ENCODE measurements at places on chromosomes 6 and 20.

- no peak for DNase-seq
Measured at GRCh38 chr20:44031781-44032582, 117.3 kb downstream of the TOX2 start.

DNA sequence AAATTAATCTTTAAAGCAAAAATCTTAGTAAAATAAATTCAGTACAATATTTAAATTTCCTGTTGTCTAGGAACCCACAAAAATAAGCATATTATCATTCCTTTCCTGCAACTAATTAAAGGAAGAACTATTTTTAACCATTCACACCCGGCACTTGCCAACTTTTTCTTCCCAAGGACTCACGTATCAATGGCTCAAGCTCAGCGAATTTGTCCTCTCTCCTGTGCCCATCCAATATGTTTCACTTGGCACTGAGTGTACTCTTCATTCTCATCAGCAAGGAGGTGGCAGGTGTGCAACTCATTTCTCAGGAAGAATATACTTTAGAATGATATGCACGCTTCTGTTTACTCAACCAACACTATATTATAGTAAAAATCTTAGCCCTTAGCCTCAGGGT lies 419.4 kb downstream of the C6orf118 start:
- no peak for DNase-seq

- DNase-seq: no peak
Measured at GRCh38 chr20:51118216-51118615, 95.3 kb upstream of the KCNG1 start.

GRCh38 chr20:43450841-43451799 lies 6.6 kb upstream of the SRSF6 start:
- DNase-seq: no peak

DNA sequence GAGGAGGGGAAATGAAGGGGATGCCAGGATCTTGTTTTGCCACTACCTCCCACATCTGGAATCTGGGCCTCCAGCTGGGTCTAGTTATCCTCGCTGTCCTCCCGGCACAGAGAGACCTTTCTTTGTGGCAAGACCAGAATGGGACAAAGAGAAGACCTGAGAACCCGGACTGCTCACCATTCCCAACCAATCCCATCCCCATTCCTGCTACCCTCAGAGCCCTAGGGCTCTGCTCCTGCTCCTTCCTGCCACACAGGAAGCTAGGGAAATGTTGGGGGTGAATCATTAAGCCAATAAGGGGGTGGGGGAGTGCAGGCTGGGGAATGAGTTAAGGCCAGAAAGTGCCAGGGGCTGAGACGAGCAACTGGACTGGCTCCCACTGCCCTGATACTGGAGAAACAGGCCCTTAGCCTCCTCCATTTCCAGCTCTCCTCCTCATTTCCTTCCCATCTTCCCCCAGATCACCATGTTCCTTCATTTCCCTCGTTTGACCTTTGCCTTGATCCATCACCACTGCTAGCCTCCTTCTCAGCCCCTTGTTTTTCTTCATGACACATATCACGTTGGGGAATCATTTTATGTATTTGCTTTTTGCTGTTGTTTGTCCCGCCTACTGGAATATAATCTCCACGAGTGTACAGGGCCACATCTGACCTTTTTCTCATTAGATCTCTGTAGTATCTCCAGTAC lies 4.6 kb upstream of the IER3 start:
- no peak for DNase-seq

DNA sequence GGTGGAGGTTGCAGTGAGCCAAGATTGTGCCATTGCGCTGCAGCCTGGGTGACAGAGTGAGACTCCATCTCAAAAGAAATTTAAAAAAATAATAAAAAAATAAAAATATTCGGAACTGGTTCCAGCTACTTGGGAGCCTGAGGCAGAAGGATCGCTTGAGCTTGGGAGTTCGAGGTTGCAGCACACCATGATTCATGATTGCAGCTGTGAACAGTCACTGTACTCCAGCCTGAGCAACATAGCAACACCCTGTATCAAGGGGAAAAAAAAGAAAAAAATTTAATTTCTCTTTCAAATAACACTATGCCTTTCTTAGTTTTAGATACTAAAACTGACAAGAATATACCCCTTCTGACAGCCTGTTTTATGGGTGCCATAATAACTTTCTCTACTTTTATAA lies 10.5 kb downstream of the KDM1B start:
- DNase-seq: no peak

- DNase-seq: no peak
Measured at GRCh38 chr6:40932366-40932765, 106.7 kb downstream of the UNC5CL start.

GRCh38 chr6:69116658-69117057 lies 481.6 kb downstream of the ADGRB3 start:
- no peak for DNase-seq

- DNase-seq: no peak
Measured at GRCh38 chr20:57759724-57760123, 49.9 kb upstream of the PMEPA1 start.

DNA sequence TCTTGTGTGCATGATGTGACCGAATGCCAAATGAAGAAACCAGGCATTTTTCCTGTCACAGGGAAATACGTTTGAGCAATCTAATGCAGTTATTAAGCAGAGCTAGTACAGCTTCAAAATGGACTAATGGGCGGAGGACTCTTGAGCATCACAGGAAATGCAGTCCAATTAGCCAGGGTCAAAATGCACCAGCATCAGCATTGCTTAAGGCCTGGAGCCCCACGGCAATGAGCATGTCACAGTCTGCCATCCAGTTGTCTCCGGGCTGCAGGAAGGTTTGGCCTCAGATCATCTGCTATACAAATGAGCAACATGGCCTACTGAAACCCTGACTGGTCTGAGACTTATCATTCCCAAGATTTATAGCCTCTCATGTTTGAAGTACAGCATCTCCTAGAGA lies 652.1 kb upstream of the SLC35B3 start:
- DNase-seq: no peak

GRCh38 chr20:49823152-49823847 lies 10.7 kb downstream of the SLC9A8 start:
- no peak for DNase-seq

DNA sequence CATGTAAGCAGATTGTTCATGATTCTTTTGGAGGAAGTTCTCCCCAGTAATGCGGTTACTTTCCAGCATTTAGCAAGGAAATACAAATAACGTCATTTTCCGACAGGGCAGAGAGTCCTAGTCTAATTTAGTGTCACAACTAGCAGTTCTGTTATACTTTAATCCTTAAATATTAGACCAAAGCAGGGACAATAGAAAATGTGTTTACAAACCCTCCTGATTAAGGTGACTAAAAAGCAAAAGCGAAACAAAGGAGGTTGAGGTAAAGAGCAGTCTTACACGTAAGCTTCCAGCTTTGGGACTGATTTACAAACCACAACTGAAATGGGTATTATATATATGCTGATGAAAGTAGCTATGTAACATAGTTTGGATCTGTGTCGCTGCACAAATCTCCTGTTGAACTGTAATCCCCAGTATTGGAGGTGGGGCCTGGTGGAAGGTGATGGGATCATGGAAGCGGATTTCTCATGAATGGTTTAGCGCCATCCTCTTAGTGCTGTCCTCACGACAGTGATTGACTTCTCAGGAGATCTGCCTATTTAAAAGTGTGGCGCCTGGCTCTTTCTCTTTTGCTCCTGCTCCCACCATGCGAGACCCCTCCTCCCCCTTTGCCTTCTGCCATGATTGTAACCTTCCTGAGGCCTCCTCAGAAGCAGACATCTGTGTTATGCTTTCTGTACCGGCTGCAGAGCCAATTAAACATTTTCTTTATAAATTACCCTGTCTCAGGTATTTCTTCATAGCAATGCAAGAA lies 81.9 kb downstream of the PLCB1 start:
- no peak for DNase-seq

DNA sequence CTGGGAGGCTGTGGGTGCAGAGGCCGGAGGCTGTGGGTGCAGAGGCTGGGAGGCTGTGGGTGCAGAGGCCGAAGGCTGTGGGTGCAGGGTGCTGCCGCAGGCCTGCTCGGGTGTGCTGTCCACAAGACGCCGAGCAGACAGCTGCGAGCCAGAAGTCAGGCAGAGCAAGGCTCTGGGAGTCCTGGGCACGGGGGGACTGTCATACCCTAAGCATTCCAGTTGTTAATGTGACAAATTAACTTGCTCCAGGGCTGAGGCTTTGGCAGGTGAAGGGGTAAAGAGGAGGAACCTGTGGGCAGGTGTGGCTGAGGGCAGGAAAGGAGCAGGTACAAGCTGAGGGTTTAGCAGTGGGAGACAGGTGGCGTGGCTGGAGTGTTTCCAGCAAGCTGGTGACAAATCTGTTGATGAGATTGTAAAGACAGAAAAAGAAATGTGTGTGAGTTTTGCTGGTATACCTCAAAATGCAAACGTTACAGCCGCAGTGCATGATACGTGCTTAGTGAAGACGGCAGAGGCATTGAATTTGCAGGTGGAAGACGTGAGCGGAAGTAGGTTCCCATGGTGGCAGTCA lies 14.2 kb upstream of the ADRM1 start:
- DNase-seq: no peak

GRCh38 chr6:13526357-13526726 lies 38.9 kb upstream of the GFOD1 start:
- no peak for DNase-seq

DNA sequence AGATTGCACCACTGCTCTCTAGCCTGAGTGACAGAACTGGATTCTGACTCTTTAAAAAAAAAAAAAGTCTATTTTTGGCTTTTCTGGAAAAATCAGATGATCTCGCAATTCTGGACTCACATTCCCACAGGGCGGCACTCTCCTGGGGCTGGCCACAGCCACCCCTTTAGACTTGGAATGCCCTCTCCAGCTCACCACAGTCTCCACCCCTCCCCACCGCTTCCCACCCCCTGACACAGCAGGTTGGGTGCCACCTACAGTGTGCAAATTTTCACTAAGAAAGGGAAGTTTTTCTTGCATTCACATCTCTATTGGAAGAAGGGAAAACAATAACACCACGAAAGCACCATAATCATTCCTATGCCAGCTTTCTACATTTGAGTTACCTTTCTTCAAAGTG lies 15.4 kb downstream of the PDRG1 start:
- DNase-seq: no peak

- no peak for DNase-seq
Measured at GRCh38 chr6:1745814-1746213, 136.1 kb downstream of the FOXC1 start.
